Activated CD8-positive, alpha-beta memory T cell treated with anti-CD3 and anti-CD28 coated beads for 1 hour (primary cell): ENCODE measurements at places on chromosomes 3 and 15.

DNA sequence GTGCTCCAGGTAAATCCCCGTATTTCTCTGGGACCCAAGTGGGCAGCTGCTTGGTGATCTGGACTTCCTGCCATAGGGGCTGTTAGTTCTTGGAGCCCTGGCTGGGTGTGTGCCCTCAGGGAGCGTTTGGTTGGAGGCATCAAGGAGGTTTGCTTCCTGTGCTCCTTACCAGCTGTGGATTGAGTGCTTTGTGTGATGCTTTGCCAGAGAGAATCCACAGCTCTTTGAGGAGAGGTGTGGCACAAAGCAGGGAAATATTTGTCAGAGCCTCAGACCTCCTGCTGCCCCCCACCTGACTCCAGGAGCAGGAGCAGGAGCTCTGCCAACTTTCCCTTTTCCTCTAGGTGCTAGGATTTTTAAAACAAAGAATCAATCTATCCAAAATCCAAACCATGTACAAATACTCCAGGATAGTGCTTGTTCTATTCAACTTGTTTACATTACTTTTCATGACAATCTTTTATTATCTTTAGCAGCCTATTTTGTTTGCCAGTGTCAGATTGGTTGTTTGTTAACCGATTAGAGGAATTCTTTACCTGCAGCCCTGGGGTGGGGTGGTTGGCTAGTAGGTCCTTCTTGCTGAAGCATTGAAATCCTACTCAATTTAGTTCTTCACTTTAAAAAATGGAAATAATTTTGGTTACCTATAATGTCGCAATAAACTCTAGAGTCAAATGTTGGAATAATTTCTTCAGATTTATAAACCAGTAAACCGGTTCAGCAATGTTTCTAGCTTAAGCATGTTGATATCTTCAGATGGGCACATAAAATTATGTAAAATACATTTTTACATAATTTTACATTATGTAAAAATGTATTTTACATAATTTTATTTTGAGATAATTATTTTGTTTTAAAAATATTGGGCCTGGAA lies 2.5 kb downstream of the CTDSPL start:
- DNase-seq, result no peak

- no peak for DNase-seq
Measured at GRCh38 chr3:65060904-65061303, 373.1 kb upstream of the ADAMTS9 start.

- DNase-seq, result no peak
Measured at GRCh38 chr3:127655641-127656040, 17.1 kb upstream of the ABTB1 start.

- DNase-seq, result no peak
Measured at GRCh38 chr3:171556574-171557145, 96.5 kb upstream of the TNIK start.

DNA sequence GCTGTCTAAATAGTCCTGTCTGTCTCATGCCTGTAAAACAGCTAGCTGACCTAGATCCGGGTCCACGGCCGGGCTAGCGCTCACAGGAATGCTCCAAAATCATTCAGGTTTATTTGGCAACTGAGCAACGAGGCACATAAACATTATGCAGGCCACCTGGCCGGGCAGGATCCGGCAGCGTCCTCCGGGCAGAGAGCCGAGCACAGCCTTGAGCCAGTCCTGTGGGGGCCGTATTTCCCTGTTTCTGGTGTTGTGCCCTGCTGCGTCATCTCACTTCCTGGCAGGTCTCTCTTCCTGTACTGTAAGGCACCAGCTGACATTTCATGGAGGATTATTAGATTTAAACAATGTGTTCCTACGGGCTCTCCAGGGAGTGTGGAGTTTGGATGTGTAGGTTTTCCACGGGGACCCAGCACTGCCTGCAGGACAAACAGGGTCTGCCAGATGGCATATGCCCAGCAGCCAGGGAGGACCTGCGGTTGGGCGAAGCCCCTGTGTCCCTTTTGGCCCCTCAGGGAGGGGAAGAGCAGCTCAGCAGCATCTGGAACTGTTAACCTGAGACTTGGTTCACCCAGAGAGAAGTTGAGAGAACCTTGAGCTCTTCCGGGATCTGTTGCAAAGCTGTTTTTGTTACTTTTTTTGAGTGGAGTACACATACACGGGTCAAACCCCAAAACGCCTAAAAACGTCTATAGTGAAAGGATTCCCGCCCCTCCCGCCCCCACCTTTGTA lies 16.6 kb upstream of the LRRK1 start:
- DNase-seq, result no peak

DNA sequence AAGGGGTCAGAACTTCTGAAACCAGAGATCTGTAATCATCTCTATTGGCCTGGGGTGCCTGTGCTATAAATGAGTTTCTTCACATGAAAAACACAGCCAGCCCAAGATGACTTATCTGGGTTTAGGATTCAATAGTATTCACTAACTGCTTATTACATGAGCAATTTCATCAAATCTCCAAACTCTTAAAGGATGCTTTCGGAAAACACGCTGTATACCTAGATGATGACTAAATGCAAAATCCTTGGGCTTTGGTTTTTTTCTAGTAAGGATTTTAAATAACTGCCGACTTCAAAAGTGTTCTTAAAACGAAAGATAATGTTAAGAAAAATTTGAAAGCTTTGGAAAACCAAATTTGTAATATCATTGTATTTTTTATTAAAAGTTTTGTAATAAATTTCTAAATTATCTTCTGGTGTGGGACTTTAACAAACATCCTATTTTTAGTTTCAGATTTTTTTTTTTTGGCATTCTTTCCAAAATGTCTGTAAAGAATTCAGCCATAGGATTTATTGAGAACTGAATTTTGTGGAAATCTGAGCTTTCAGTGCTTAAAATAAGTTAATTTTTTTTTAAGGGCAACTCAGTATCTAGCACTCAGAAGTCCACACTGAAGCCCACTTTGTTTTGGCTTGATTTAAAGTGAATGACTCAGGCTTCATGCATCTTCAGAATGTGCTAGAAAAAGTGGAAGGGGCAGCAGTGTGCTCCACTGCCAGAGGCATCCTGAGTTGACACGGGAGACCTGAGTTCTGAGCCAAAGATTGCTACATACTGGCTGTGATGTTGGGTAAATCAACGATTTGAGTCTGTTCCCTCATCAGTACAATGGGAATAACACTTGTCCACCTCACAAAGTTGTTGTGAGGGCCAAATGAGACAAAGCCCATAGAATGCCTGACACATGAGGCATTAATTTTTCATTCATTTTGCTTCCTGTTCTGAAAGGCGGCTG lies 18.7 kb downstream of the TMEM43 start:
- no peak for DNase-seq

- peak; percentile 54 for DNase-seq
Measured at GRCh38 chr3:122794779-122795673, at the start of gene SLC49A4. SLC49A4 (plus strand) TSS chr3:122795069; CDS start chr3:122795193, 124 bp downstream.

GRCh38 chr3:138441256-138441655 lies 6.8 kb downstream of the ESYT3 start:
- no peak for DNase-seq

DNA sequence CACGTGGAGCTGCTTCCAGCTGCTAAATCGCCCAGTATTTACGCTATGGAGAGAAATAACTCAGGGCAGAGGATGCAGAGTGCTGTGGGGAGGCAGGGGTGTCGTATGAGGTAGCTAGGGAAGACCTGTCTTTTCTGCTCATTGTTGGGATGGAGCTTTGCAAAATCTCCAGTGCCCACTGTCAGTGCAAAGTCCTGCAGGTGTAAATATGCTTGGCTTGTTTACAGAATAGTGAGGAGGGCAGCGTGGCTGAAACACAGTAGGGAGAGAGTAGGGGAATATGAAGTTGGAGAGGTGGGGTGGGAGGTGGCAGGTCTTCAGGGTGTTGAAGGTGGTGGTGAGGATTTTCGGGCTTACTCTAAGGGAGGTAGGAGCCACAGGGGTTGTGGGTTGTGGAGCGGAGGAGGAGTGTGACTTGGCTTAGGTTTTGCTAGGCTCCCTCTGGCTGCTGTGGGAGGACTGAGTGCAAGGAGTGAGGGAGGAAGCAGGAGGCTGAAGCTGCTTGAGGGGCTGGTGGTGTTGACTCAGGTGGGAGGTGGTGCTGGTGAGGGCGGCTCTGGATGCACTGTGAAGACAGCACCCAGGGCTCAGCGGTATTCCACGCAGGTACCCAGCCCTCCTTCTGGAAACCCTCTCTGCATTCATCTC lies 125.7 kb downstream of the FBLN2 start:
- DNase-seq, result no peak

DNA sequence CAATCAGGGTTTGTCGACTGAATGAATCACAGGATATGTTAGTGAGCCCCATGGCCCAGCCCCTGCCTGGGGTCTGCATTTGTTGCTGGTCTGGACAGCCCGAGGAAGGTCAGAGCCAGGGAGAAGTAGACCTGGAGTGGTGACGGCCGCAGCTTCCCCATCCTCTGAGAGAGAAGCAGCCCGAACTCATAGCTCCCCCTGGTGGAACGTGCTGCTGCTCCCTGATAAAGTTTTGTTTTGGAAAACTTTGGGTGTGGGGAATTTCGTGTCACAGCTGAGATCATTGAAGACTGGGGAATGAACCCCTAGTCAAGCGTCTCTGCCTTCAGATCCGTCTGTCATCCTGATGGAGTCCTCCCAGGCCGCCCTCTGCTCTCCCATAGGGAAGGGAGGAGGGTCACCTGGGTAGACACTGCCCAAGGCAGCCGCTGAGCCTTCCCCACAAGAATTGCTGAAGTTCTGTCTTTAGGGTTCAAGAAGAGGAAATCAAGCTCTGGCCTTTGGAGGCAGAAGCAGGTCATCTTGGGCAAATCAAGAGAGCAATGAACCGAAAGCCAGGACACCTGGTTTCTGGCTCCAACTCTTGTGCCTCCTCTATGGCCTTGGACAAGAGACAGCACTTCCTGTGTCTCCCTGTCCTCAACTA lies 60.5 kb downstream of the GLDN start:
- DNase-seq, result no peak

- DNase-seq, result no peak
Measured at GRCh38 chr15:33278816-33279612, 31.8 kb upstream of the RYR3 start.

DNA sequence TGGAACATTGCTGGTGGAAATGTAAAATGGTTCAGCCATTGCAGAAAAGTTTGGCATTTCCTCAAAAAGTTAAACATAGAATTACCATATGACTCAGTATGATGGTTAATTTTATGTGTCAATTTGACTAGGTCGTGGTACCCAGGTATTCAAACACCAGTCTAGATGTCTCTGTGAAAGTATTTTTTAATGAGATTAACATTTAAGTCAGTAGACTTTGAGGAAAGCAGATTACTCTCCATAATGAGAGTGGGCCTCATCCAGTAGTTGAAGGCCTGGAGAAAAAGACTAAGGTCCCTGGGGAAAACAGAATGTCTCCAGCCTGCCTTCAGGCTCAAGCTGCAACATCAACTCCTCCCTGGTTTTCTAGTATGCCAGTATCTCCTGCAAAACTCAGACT lies 42.3 kb upstream of the TMEM87A start:
- DNase-seq, result no peak

DNA sequence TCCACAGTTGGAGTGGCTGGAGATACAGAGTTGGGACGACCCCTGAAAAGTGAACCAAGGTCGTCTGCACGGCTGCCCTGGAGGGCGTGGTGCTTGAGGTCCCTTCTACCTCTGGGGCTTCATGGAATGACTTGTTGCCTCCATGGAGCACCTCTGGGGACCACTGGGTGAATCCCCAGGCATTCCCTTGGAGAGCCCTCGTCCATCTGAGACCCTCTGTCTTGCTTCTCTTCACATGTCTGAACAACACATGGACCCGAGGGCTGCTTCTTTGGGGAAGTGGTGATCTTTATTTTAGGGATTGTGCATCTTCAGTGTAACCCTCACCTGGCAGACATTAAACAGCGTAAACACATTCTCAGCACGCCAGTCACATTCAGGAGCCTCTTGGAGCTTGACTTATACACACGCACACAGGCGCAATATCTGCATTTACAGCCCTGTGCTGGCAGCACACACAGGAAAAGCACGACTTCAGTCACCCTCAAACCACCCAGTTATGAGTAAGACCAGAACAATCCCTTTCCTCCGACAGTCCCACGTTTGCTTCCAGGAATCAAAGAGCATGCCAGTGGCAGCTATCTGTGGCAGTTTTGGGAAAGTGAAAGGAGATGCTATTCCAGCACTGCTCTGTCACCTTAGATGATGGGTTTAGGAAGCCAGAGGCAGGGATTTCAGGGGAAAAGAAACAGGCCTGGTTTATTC lies 12.6 kb downstream of the FAM107A start:
- DNase-seq, result no peak

DNA sequence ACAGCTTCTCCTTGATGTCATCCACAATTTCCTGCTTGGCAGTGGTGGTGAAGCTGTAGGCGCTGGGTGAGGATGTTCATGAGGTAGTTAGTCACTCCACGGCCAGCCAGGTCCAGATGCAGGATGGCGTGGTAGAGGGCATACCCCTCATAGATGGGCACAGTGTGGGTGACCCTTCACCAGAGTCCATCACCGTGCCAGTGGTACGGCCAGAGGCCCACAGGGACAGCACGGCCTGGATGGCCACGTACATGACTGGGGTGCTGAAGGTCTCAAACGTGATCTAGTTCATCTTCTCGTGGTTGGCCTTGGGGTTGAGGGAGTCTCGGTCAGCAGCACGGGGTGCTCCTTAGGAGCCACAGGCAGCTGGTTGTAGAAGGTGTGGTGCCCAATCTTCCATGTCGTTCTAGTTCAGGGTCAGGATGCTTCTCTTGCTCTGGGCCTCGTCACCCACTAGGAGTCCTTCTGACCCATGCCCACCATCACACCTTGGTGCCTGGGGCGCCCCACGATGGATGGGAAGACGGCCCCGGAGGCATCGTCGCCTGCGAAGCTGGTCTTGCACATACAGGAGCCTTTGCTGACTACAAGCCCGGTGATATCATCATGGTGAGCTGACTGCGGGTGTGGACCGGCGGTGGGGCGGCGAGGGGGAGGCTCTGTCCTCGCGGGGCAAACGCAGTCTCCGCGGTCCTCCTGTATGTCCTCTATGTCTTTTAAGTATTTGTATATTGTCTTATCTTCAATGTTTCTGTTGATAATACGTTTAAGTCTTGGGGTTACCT lies 1119.0 kb downstream of the NAALADL2 start:
- no peak for DNase-seq

- DNase-seq, result no peak
Measured at GRCh38 chr15:33022629-33023028, 171.9 kb downstream of the FMN1 start.

GRCh38 chr15:80694611-80695098 lies 455 bp upstream of the ABHD17C start:
- no peak for DNase-seq

- no peak for DNase-seq
Measured at GRCh38 chr3:116716490-116716889, 6.9 kb downstream of the TUSC7 start.

DNA sequence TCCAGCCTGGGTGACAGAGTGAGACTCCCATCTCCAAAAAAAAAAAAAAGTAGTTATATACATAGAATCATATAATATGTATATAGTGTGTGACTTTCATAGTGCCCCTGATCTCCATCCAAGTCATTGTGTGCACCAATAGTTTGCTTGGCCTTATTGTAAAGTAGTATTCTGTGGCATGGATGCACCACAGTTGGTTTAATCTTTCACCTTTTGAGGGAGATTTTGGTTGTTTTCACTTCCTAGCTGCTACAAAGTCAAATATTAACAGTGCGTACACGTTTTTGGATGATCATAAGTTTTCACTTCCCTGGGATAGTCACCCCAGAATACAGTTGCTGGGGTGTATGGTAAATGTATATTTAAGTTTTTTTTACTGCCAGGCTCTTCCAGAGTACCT lies 162.8 kb downstream of the PTPRG start:
- DNase-seq, result no peak

GRCh38 chr3:190291994-190292584 lies 30.2 kb downstream of the CLDN1 start:
- DNase-seq, result no peak
